Lower lobe of right lung (tissue), 2 donors: ENCODE measurements at places on chromosomes 1 and 21. TPM values are rescaled to one million over a fixed set of nuclear protein-coding genes. Genes with fewer than 3 reads are reported as not detected.

IFI44 gene
- total RNA-seq = 80.5 TPM

DNA sequence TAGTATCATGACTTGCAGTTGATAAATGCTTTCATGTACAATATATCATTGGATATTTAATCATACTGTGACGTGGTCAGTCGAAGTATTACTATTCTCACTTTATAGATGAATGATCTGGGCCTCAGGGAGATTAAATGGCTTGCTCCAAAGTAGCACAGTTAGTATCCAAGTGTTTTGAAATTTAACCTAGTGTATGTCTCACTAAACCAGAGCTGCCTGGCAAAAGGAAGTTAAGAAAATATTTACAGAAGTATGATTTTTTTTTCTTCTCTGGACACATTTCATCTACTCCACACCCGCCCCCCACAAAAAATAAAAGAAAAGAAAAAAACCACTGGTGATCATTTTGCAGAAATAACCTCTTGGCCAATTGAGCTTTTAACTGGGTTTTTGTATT, 71.9 kb upstream of the CXADR start:
- H3K36me3 ChIP-seq = no peaks in the 10 kb centered on the region
- H3K4me3 ChIP-seq = no peak overlapping the region
- DNase-seq = no peak
- H3K27ac ChIP-seq = no peak overlapping the region
- no peaks in the 10 kb centered on the region for H3K27me3 ChIP-seq

DNA sequence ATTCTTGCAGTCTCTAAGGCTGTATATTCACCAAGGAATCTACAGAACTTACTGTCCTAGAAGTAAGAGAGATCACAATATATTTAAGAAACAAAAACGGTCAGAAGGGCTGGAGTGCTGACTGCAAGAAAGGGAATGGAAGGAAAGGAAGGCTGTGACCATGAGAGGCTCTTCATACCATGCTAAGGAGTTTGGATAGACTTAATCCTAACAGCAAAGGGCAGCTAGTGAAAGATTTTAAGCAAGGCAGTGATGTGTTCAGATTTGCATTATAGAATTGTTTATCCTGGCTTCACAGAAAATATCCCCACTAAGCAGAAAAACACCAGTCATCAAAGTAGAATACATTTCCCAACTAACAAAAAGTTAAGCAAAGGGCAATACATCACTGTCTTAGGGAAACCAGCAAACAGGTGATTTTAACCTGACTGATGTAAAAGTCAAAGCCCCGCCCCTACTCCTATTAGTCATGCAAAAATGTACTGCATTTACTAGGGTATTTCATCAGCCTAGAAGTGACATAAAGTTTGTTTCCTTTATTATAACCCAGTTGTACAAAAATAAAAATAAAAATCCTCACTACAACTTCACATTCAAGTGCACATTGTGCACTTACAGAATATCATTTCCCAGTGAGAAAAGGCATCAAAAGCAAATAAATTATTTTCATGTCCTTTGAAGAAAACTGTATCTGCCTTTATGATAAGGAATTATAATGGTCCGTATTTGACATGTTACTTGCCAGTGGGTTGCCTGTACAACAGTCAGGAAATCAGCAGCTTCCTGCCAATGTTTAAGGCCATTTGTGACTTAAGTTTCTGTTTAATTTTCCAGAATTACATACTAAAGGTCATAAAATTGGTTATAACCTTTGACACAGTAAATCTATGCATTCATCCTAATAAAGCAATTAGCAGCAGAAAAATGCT, 17.2 kb downstream of the JAK1 start:
- H3K4me3 ChIP-seq = no peak overlapping the region
- peak overlapping the region; percentile 43 for H3K27ac ChIP-seq
- no peaks in the 10 kb centered on the region for H3K36me3 ChIP-seq
- no peak for DNase-seq

DNA sequence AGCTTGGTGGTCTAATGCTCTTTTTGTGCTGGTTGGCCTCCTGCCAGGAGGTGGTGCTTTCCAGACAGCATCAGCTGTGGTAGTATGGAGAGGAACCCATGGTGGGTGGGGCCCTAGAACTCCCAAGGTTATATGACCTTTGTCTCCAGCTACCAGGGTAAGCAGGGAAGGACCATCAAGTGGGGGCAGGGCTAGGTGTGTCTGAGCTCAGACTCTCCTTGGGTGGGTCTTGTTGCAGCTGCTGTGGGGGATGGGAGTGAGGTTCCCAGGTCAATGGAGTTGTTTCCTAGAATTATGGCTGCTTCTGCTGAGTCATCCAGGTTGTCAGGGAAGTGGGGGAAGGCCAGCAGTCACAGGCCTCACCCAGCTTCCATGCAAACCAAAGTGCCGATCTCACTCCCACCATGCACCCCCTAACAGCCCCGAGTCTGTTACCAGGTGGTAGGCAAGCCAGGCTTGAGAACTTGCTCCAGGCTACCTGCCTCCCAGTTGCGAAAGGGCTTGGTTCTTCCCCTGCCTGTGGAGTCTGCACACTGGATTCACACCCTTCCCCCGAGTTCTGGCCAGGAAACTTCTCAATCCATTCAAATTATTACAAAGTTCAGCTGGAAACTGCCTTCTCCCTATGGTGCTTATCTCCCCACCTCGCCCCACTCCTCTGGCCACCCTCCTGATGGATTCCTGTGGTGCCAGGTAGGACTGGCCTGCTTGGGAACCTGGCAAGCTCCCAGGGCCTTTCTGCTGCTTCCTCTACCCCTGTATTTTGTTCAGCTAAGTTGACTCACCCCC, 37.8 kb downstream of the DRAM2 start:
- H3K36me3 ChIP-seq = no peaks in the 10 kb centered on the region
- H3K27ac ChIP-seq = no peak overlapping the region
- no peaks in the 10 kb centered on the region for H3K4me1 ChIP-seq
- no peak overlapping the region for H3K4me3 ChIP-seq
- DNase-seq = no peak

DNA sequence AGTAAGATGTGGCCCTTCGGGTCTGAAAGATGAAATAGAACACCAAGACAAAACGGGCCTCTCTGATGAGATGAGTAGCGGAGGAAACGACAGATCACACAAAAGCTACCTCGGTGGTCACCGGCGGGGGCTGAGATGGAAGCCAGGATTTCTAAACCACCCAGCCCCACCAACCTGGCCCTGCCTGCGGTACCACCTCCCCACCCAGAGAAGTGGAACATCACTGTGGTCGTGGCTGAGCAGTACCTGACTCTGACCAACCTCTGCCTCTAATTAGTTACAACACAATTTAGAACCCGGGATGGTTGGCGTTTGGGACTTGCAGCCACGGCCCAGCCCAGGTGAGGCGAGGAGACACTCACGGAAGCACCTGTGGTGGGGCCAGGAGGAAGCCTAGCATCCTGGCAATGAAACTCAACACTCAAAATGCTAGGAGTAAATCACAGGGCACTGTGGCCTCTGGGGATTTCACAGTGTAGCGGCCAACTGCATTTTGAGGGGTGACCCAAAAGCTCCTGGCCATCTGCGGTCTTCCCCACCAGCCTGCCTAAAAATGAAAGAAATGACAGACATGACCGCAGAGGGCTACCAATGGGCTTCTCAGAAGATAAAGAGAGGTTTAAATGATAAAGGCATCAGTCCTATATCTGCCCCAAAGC, 73.4 kb downstream of the ITPKB start:
- peaks cover 80% of the 10 kb centered on the region for H3K4me1 ChIP-seq
- DNase-seq = no peak
- H3K36me3 ChIP-seq = no peaks in the 10 kb centered on the region
- H3K27me3 ChIP-seq = no peaks in the 10 kb centered on the region
- peak overlapping the region; percentile 77 for H3K27ac ChIP-seq

GRCh38 chr1:200739702-200740570, 1.2 kb downstream of the CAMSAP2 start:
- no peaks in the 10 kb centered on the region for H3K36me3 ChIP-seq
- peaks cover 44% of the 10 kb centered on the region for H3K4me1 ChIP-seq
- H3K27me3 ChIP-seq = no peaks in the 10 kb centered on the region
- H3K27ac ChIP-seq = peak overlapping the region; percentile 100
- peak; percentile 58 for DNase-seq
- H3K4me3 ChIP-seq = peak overlapping the region; percentile 88

DNA sequence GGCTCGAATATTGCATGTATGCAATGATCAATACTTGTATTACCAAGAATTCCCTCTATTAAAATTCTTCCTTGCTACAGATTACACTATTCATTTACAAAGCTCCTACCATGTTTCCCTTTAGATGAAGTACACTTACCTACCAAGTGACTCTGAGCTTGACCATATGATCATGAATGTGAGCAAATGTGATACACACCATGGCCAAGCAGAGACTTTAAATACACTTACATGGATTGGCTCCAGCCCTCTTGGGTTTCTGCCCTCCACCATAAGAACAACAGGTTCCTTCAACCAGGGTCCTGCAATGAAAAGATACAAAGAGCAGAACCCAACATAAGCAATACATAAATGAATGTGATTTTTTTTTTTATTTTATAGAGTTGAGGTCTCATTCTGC, 30.0 kb downstream of the LRRC52 start:
- H3K4me1 ChIP-seq = no peaks in the 10 kb centered on the region
- no peaks in the 10 kb centered on the region for H3K36me3 ChIP-seq
- H3K27ac ChIP-seq = no peak overlapping the region
- H3K27me3 ChIP-seq = no peaks in the 10 kb centered on the region
- H3K4me3 ChIP-seq = no peak overlapping the region
- no peak for DNase-seq

- no peaks in the 10 kb centered on the region for H3K27me3 ChIP-seq
- H3K4me3 ChIP-seq = peak overlapping the region; percentile 72
- H3K27ac ChIP-seq = peak overlapping the region; percentile 59
- H3K4me1 ChIP-seq = peaks cover 11% of the 10 kb centered on the region
- no peak for DNase-seq
Observed at GRCh38 chr1:54764922-54765561, 719 bp upstream of the PARS2 start.

GRCh38 chr1:182331387-182331786, 60.2 kb downstream of the GLUL start:
- no peak overlapping the region for H3K4me3 ChIP-seq
- H3K27me3 ChIP-seq = no peaks in the 10 kb centered on the region
- H3K4me1 ChIP-seq = no peaks in the 10 kb centered on the region
- H3K36me3 ChIP-seq = no peaks in the 10 kb centered on the region
- no peak for DNase-seq
- H3K27ac ChIP-seq = no peak overlapping the region

- peaks cover 9% of the 10 kb centered on the region for H3K27me3 ChIP-seq
- DNase-seq = no peak
- H3K4me3 ChIP-seq = no peak overlapping the region
- no peak overlapping the region for H3K27ac ChIP-seq
- no peaks in the 10 kb centered on the region for H3K36me3 ChIP-seq
Observed at GRCh38 chr1:983798-984475, 2.0 kb upstream of the PERM1 start.

RPTN gene
- total RNA-seq = not detected

IARS2 gene
- 51.9 TPM for total RNA-seq

GRCh38 chr1:154270833-154271232, 1.6 kb upstream of the HAX1 start:
- H3K4me1 ChIP-seq = peaks cover 18% of the 10 kb centered on the region
- H3K36me3 ChIP-seq = peaks cover 68% of the 10 kb centered on the region
- no peaks in the 10 kb centered on the region for H3K27me3 ChIP-seq
- no peak overlapping the region for H3K4me3 ChIP-seq

ASPM gene
- 1.6 TPM for total RNA-seq

DNA sequence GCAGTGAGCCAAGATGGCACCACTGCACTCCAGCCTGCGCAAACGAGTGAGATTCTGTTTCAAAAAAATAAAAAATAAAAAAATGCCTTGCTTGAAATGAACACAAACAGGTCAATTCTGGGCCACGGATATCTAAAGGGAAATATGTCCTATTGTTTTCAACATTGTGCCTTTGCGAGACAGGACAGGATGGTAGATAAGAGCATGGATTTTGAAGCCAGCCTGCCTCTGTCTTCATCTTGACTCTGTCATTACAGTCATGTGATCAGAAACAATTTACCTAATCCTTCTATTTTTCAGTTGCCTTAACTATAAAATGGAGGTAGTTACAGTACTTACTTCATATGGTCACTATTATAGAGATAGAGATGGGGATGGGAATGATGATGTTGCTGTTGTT, 56.7 kb upstream of the ZSWIM5 start:
- no peaks in the 10 kb centered on the region for H3K27me3 ChIP-seq
- peaks cover 10% of the 10 kb centered on the region for H3K4me1 ChIP-seq
- H3K36me3 ChIP-seq = no peaks in the 10 kb centered on the region
- H3K4me3 ChIP-seq = no peak overlapping the region

WNT4 gene
- total RNA-seq = 3.8 TPM
